ENCODE measurements at places on chromosomes 12 and 14.
A peak's percentile ranks its signal among the peaks of the same experiment; 100 is the strongest.

- no peak for DNase-seq
These were observed 306.1 kb downstream of the KCNC2 start for GRCh38 chr12:74903522-74903921.

DNA sequence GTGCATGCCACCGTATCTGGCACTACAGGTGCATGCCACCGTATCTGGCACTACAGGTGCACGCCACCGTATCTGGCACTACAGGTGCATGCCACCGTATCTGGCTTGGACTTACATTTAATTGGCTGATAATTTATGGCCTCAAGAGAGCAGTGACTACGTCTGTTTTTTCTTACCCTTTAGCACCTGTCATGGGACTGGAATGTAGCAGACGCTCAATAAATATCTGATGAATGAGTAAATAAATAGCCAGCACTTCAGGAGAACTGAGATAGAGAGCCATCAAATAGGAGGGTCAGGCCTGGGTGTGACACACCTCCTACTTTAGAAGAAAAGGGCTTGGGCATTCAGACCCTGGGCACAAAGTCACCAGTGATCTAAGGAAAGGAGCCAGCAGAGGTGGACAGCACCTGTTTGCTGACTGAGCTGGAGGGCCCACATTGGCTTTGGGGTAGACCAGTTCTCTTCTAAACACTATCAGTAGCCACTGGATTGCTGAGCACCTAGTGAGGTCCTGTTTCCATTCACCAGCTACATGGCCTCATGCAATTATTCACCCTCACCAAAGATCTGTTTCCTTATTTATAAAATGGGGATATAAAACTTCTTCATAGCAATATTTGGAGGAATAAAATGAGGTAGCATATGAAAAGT is 50.1 kb downstream of the RFX4 start:
- DNase-seq, result no peak

DNA sequence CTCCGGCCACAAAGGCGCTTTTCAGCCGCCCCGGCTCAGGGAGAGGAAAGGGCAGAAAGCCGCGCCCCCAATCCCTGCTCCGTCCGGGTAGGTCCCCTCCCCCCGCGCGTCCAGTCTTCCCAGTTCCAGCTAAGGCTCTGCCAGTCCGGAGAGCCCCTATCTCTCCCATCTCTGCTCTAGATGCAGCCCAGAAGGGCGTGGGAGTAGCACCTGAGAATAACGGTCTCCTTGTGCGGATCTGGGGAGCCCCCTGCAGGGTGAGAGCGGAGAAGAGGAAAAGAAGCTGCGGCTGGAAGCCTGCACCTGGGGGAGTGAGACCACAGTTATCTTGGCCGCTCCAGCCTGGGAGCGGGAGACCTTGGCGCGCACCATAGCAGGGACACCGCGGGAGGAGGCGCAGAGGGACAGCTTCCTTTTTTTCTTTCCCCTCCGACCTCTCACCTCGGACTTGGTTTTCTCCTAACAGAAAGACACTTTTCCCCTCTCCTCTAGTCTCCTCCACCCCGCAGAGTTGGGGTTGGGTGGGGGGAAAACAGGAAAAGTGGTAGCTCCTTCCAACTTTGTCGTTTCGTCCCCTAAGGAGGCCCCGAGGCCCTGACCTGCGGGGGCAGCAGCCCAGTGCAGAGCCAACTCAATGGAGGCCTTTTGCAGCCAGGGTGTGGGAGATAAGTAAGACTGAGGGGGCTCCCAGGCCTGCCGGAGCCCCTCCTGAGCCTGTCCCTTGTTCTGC is 2.4 kb downstream of the DHH start:
- no peak for DNase-seq

DNA sequence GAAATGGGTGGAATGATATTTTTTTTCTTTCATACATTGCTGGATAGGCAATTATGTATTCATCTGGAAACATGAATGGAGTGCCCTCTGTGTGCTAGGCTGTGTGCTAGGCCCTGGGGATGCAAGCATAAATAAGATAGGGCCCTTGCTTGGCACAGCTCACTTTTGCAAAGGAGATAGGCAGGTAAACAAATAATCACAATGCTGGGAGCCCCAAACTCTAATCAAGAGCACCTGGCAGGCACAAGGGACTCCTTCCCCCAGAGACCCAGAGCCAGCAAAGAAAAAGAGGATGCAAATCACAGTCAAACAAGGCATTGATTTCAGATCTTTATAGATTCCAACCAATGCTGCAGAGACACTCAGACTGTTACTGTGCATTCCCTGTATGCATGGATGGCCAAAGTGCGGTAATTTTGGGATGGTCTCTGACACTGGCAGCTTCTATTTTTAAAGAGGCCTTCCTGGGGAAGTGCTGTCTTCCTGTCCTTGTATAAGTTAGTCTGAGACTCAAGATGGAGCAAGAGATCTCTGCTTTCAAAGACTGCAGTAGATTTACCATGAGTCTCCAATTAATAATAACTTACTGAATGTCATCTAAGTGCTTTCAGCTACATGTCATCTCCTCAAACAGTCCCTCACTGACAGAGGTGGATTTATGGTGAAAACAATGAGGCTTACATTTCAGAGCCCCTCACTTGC is 45.1 kb upstream of the CPM start:
- no peak for DNase-seq

- DNase-seq, result no peak
These were observed 32.4 kb downstream of the FERMT2 start for GRCh38 chr14:52918486-52918885.

- peak; percentile 78 for DNase-seq
These were observed 4.9 kb downstream of the HRK start for GRCh38 chr12:116876151-116876869.

DNA sequence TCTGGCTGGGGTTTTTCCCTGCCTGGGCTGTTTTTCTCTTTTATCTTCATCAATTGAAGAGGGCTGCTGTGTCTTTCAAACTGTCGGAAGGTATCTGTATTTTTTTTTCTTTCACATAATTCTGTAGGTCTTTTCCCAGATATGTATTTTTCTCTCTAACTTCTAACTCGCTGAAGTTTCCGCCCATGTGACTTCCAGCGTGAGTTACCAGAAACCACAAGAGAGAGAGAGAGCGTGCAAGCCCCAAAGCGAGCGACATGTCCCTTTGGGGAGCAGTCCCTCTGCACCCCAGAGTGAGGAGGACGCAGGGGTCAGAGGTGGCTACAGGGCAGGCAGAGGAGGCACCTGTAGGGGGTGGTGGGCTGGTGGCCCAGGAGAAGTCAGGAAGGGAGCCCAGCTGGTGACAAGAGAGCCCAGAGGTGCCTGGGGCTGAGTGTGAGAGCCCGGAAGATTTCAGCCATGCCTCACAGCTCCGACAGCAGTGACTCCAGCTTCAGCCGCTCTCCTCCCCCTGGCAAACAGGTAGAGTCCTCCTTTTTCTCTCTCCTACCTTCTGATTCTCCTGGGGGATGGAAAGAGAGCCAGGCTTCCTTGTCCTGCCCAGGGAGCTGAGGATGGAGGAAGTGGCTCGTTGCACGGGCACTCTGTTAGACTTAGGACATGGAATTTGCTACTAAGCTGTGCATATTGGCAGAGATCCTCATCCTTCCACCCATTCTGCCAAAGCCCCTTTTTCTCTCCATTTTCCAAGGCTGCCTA is at the start of gene BATF:
TSS of gene BATF (plus strand) at position 246 of the 759 bp plus-strand sequence. CDS start at position 460, 214 bp downstream.
- DNase-seq, result no peak

DNA sequence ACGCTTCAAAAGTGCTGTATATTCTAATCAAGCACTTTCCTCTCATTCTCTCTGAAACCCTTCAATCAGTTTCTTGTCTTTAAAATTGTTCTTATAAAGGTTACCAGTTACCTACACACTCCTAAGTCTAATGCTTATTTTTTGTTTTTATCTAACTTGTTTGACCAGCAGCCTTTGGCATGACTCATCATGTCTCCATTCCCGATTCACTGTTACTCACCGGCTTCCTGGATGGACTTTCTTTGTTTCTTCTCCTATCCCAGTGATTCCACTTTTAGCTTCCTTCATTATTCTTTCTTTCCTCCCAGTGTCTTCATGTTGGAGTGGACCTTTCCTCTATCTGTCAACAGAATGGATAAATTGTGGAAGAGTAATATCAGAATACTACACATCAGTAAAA is 368.6 kb upstream of the CCDC196 start:
- no peak for DNase-seq

- DNase-seq, result no peak
These were observed 220.5 kb upstream of the ATXN7L3B start for GRCh38 chr12:74317078-74317601.

DNA sequence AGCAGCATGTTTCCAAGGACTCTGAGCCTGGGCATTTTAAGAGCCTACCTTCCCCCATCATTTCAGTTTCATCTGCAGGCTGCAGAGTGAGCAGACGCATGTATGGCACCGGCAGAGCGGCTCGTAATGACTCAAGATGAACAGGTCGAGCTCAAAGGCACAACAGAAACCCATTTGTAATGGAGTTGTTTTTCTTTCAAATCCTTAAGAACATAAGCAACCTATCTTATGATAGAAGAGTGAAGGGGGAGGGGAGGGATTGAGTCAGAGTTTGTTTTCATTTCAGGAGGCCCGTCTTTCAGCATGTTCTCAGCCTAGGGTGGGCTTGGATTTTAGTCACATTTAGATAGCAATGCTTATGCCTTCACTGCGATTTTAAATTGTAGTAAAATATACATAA is 54.9 kb upstream of the CISTR start:
- DNase-seq, result no peak

DNA sequence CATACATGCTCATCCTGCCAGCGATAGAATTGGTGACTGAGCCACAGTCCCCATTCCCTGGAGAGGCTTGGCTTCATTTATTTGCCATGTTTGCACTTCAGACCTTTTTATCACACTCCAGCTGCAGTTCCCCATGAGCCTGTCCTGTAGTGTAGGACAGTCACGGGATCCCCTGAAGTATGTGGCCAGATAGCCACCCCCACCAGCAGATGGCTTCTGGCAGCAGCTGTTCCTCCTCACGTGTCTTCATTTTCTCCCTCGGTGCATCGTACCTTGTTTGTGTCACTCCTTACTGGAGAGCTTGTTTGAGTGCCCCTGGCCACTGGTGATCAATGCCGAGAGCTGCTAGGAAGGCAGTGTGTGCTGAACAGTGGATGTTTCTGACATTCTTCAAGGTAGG is 40.2 kb downstream of the UBE3B start:
- DNase-seq, result no peak

DNA sequence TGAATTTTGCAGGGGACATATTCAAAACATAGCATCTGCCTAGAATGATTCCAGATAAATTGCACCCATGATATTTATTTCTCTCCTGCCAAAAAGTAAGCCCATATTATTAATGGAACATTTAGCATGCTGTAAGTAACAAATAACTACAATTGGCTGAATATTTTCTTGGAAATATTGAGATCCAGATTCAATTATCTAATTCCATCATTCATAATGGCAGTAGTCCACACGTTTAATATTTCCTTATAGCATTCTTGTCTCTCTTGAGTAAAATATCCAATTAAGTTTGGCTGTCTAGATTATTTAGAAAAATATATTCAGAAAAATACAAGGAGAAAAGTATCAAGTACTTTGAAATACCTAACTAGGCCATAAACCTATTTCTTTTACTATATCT is 157.5 kb downstream of the FLRT2 start:
- no peak for DNase-seq

- no peak for DNase-seq
These were observed 19.1 kb downstream of the TUNAR start for GRCh38 chr14:95895720-95896119.

DNA sequence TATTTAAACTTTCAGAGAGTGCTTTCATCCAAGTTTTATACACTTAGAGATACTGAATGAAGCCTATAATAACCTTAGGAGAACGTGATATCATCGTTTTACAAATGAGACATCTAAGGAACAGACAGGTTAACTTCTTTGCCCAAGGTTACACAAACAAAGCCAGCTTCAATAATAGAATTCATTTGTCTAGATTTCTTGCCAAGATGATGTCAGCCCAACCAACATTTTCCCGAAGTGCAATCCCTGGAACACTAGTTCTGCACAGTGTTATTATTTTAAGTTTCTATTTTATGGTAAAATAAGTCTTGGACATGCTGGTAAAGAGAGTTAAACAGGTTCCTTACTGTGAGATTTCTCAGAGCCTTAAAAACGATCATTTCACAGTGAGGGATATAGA is 174.6 kb downstream of the SLC25A21 start:
- no peak for DNase-seq

GRCh38 chr12:52252728-52253343 is 19.8 kb downstream of the KRT7 start:
- no peak for DNase-seq

DNA sequence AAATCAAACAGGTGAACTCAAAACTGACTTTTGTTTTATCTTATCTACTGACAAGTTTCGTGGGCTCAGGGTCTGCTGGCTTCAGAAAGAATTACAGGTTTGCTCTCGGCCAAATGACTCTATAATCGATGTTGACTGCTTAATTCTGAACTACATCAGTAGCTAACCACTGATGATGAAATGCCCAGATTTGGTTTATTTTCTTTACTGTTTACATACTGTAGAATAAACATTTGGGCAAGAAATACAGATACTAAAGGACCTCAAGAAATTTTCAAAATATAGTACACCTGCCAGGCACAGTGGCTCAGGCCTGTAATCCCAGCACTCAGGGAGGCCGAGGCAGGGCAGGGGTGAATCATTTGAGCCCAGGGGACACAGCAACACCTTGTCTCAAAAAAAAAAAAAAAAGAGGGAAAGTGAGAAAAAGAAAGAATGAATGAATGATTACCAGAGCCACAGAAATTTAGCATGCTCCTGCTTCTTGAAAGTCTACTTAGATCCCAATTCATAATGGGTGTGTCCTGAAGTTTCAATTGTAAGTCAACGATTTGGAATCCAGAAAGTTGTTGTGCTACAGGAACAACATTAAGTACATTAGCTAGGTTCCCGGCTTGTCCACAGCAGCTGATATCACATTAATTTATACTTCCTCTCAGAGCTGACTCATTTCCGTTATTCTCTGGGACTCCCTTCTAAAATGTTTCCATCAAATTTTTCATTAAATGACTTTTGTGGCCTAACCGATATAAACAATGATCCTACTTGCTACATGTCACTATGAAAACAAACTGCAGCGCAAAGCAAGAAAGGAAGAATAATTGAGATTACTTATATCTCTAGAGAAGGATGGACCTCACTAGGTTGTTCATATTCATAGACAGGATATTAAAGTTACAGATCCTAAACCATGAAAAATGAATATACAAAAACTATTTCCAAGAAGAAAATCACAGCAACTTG is 134.3 kb downstream of the MED13L start:
- no peak for DNase-seq

DNA sequence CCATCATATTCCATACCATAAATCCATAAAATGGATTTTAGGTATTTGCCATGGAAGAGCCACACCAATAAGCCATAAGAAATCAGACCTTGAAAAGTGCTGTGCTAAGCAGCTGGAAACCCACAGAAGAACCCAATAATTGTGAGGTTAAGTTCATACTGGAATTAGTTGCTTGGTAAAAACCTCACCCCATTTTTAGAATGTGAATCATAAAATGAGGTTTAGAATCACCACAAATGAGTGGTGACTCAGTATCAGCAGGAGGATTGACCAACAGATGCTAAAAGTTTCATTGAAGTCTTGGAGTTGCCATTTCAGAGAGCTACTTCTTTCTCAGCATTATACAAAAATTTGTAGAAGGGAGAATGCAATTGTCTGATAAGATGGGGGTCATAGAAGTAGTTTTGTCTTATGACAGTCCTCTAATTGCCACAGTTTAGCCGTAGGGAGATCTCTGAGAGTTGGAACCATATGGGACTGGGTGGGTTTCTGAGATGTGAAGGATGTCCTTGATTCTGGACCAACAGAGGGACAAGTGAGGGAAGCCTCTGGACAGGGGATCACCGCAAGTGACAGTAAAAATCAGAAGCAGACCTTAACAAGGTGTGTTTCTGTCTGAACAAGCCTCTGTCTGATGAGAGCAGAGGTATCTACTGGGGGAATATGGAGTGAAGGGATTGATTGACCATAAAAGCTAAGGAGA is 1.4 kb upstream of the STON2 start:
- no peak for DNase-seq
